ENCODE measurements at places on chromosomes 4 and X.

DNA sequence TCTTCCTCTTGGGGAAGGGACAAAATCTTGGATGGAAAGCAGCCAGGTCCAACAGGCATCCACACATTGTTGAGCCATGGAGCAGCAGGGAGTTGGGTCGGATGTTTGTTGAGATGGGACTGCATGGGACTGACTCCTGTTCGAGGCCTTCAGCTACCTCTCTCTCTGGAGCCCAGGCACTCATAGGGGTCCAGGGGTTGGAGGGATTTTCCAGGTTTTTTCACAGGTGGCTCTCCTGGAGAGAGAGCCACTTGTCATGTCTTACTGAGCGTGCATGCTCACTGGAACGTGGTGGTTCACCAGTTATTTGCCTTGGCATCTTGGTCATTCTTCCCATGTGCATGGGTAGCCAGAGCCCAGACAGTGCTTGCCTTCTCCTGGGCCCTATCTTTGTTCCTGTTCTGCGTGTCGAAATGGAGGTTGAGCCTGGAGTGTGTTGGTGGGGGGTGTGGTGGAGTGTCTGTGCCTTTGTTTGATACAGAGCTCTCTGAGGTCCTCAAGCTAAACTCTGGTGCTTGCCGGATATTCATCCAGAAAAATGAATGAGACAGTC lies 60.6 kb downstream of the NBDY start:
- DNase-seq, result no peak

GRCh38 chr4:152771741-152772533 lies 7.6 kb downstream of the TIGD4 start:
- no peak for DNase-seq

DNA sequence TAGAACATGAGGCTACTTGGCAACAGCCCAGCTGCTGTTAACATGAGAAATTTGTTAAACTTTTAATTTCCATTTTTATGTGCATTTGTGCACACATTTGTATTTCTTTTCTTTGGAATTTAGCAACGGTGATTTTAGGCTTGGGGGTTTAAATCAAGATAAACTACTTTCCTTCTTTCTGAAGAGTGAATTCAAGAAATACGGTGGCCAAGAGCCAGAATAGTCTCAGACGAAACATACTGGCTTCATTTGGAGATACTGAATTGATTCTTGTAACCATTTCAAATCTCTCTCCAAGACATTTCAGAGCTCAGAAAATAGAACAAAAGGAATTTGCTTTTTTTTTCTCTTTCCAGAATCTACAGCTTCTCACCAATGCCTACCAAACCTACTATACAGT lies 134.1 kb upstream of the SCML1 start:
- no peak for DNase-seq

DNA sequence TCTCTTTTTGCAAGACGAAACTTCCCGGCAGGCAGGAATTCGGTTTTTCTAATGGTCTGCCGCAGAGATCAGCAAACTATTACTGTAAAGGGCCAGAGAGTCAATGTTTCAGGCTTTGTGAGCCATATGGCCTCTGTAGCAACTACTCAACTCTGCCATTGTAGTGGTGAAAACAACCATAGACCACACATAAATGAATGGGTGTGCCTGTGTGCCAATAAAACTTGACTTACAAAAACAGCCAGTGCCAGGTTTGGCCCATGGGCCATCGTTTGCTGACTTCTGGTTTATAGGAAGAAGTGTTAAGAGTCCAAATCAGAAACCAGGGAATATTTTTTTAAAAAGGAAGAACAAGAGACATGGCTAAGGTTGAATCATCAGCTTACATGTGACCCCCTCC lies 163.0 kb downstream of the SH3KBP1 start:
- DNase-seq, result no peak

- DNase-seq, result no peak
Observed at GRCh38 chr4:174324236-174324635, 40.5 kb downstream of the CEP44 start.

GRCh38 chr4:179344861-179345260 lies 1902.6 kb upstream of the AGA start:
- no peak for DNase-seq

- no peak for DNase-seq
Observed at GRCh38 chr4:31538877-31539276, 818.7 kb downstream of the PCDH7 start.

DNA sequence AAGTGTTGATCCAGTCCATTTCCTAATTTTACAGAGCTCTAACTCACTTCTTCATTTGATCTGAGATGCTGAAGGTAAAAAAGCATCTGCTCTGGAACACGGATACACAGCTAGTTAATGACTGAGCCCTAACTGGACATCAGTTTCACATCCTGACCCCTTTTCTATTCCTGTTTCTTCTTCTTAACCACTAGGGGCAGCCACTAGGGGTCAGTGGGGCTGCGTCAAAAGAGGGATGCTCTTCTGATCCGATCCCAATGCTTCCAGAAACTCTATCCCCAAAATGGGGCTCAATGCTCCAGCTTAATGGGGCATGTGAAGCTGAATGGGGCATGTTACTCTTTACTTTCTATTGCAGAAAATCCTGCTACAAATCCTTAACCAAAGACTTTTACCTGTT lies 33.4 kb upstream of the PHKA2 start:
- DNase-seq, result no peak

DNA sequence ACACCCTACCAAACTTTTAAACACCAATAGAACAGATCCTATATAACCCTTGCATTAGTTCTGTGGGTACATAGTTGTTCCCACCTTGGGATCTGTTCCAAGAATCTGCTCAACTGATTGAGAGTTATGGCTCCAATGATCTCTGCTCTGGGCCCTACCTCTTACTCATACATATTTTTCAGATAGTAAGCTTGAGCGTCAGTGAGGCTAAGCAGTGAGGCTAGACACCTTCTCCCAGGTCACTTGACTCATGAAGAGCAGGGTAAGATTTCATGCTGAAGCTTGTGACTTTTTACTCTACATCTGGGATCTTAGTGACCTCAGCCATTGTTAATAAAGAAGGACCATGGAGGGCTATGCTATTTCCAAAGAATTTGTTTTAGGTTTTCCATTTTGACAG lies 23.1 kb upstream of the TNIP3 start:
- no peak for DNase-seq

GRCh38 chrX:40199704-40200103 lies 101.9 kb upstream of the BCOR start:
- DNase-seq, result no peak

Data from activated T-helper 1 cell treated with anti-CD3 and anti-CD28 coated beads, Interleukin-2, amount 50 U/mL, for 16 hours (primary cell).